NCI-H2107 (cell line): ENCODE measurements at places on chromosomes 12 and 14.

- no peak for DNase-seq
Observed at GRCh38 chr12:112130441-112130998, 5.2 kb downstream of the TRAFD1 start.

DNA sequence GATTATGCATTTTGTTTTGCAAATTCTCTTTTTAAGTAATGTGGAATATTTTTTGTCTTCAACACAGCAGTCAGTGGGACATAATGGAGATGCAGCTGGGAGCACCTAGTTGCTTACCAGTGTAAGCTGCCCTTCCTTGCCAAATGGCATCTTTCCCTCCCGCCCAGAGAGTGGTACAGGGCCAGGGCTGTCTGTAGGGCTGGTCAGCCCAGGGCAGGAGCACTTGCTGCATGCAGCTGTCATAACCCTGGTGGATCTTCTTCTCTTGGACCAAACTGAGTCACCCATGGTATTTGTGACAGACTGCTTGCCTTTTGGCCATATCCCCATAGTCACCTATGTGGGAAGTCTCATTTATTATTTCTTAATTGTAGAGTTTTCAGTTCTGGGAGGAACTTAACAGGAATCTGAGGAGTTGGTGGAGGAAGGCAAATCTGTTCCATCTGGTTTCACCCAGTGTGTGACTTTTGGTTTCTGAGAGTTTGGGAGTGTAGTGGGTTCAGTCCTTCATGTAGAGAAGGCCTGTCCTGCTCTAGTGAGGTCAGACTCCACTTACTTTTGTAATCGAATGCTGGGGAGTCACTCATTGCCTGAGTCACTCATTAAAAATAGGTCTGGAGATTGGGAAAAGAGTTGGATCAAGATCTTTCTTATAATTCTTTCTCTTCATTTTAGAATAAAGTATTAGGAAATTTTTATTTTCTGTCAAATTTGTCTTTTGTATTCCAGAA, 62.0 kb upstream of the ASPG start:
- no peak for DNase-seq

DNA sequence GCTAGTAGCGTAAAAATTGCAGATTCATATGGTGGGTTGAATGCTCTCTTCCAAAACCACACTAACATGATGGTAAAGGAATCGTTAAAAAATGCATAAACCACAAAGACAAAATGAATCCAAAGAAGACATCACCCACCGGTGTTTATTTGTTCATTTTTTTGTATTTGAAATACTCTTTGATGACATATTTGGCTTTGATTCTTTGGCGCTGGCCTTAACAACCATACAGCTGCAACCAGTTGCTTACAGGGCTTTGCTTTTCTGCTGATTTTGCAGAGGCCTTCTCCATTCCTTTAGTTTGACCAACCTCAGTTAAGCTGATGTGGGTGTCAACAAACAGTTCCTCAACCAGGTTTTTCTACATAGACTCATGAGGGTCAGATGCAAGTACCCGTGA, 103.5 kb downstream of the CACNA1C start:
- no peak for DNase-seq

DNA sequence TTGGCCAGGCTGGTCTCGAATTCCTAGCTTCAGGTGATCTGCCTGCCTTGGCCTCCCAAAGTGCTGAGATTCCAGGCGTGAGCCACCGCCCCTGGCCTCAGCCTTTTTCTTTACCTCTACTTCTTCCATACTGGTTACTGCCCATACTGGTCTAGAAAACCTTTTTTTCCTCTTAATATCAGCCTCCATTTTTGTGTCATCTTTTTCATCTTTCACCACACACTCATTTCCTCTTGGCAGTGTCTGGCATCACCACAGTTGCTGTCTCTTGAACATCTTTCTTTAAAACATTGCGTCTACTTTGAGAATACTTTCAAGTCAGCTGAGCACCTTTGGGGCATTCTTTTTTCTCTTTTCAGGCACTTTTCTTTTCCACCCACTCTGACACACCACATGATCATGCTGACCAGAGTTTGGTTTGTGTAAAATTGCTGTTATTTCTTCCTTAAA, 32.7 kb downstream of the DDX47 start:
- no peak for DNase-seq

GRCh38 chr12:51381226-51382079, 9.8 kb downstream of the GALNT6 start:
- no peak for DNase-seq

DNA sequence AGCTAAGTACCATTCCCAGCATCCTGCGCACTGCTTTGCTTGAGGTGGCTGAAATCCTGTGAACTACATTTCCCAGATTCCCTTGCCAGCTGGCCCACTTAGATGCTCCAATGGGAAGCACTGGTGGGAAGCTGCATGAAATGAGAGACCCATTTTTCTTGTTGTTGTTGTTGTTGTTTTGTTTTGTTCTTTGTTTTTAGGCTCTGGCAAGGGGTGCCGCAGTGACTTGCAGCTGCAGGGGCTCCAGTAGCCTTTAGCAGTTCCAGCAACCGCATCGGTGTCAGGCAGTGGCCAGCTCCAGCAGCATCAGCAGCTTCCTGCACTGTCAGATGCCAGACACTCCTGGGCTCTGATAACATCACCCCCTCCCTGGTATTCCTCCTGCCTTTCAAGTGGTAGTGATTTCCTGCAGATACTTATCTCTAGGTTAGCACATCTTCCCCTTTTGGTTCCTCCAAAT, 8.8 kb upstream of the EGLN3 start:
- DNase-seq: no peak

DNA sequence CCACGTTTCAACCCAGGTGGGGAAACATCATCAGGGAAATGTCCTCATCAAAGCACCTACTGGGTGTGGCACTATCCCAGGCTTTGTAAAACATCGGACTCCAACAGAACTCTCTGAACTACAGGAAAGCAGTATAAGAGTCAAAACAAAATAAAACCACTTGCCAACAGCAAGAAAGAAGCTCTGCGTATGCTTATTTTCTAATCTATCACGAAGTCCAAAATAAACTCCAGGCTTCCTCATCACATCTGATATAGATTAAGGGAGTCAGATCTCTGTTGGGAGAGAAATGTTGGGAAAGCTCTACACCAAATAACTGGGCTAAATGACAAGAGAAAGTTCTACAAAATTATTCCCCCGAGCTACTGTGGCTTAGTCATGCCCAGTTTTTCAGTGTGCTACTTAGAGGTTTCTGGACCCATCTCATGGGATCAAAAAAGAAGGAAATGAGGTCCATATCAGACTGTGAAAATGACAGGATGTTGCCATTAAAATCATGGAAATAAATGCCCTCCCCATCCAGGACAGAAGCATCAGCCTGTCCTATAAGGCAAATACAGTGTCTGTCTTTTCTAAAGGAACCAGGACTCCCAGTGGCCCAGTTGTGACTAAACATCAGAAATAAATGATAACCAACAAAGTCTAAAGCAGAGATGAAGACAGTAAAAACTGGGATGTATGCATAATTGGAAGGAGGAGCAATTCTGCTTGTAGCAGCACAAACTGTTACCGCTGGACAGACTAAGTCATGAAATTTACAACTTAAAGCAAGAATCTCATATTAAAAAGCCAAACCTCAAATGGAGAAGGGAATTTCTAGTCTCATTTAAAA, 149.5 kb downstream of the STXBP6 start:
- no peak for DNase-seq

- no peak for DNase-seq
Observed at GRCh38 chr14:105878125-105878524, 351.7 kb downstream of the TMEM121 start.

GRCh38 chr14:89165189-89166181, 251.5 kb downstream of the FOXN3 start:
- no peak for DNase-seq

GRCh38 chr12:1044696-1045095, 53.7 kb downstream of the ERC1 start:
- no peak for DNase-seq

GRCh38 chr12:4114986-4115385, 158.6 kb upstream of the CCND2 start:
- no peak for DNase-seq

DNA sequence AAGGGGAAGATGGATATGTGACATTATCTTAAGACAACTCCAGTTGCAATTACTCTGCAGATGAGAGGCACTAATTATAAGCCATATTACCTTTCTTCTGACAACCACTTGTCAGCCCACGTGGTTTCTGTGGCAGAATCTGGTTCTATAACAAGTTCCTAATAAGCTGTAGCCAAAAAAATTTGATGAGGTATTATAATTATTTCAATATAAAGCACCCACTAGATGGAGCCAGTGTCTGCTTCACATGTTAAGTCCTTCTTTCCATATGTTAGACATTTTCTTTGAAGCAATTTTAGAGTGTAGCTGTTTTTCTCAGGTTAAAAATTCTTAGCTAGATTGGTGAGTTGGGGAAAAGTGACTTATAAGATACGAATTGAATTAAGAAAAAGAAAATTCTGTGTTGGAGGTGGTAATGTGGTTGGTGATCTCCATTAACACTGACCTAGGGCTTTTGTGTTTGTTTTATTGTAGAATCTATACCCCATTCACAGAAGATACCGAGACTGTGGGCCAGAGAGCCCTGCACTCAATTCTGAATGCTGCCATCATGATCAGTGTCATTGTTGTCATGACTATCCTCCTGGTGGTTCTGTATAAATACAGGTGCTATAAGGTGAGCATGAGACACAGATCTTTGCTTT, 36.9 kb downstream of the PSEN1 start:
- peak; percentile 9 for DNase-seq

GRCh38 chr14:54229136-54229535, 167.7 kb upstream of the CDKN3 start:
- DNase-seq: no peak

DNA sequence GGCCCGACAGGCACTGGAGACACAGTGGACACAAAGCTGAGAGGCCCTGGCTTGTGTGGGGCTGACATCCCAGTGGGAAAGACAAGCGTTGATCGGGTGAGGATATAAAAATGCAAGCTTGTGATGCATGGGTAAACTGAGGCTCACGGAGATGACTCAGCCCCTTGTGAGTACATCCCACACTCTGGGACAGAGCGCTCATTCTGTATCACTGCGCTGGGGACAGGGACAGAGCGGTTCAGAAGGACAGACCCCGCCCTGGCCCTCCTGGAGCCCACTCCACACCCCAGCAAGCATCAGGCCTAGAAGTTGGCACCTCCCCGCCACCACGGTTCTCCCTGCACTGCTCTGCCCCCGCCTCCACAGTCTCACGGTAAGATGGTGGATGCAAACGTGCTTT, 156.3 kb downstream of the PIWIL1 start:
- no peak for DNase-seq

DNA sequence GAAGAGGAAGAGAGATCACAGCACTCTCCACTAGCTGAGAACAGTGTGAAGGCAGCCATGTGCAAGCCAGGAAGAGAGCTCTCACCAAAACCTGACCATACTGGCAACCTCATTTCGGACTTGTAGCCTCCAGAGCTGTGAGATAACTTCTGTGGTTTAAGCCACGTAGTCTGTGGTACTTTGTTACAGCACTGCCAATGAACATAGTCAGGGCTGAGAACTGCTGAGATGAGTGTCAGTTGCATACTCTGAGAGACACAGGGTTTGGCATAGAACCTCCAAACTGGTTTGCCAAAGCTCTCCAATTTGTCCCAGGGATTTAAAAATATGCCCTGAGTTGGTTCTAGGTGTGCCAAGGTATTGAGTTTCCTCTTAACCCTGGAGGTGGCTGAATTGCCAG, 218.6 kb downstream of the ATP23 start:
- no peak for DNase-seq
